ENCODE measurements at places on chromosomes 3 and 15. TPM values are rescaled to one million over a fixed set of nuclear protein-coding genes. Genes with fewer than 3 reads are reported as not detected.

DNA sequence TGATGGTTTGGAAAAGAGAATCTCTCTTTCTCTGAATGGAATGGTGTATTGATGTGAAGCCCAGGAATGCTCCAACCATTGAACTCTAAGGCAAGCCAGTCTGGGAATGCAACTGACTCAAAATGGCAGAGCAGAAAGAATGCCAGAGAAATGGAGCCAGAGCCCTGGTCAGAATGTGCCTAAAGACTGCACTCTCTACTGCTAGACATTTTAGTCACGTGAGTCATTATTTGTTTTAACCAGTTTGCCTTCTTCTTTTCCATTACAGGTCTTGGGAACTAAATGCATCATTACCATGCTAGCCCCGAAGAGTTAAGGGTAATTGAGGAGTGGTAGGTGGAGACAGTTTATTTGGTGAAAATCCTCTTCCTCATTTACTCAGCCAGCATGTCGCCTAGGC is 67.3 kb upstream of the TRIM42 start:
- DNase-seq = peak; percentile 18

TMCO5A gene
- not detected for total RNA-seq

GRCh38 chr15:31267161-31268107 is 59.2 kb upstream of the KLF13 start:
- DNase-seq = no peak

GRCh38 chr3:38168151-38169026 is 3.1 kb downstream of the OXSR1 start:
- peak; percentile 82 for DNase-seq

- DNase-seq = peak; percentile 24
Measured at GRCh38 chr3:48338635-48339034, 5.2 kb upstream of the SPINK8 start.

DNA sequence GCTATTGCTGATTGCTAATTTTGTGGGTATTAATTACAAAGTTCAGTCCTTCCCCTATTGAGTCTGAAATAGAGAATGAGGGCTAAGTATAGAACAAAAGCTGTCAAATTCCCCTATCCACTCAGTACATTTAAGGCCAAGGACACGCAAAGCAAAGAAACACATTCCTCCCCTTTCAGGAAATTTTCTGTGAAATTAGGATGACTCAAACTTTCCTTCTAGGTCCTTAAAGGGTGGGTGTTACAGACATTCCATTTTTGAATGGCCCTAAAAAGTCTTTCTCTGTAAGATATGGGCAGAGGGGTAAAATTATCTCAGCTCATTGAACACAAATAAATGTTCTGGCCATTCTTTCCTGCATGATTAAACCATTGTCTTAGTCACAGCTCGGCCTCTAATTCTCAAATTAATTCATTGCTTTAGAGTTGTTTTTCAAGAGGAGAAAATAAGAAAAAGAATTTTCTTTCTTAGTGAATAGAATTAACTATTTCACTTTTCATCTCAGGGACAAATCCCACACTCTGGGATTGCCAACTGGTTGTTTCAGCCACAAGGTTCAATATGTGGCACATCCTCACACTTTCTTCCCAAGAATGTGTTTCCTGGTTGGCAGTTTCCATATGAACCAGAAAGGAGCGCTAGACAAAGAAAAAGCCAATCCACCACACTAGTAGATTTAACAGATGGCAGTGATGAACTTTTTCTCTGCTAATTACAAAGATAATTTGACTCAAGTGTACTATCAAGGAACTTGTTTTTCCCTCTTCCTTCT is 424.1 kb downstream of the ZNF385D start:
- peak; percentile 58 for DNase-seq

DISP2 gene
- total RNA-seq = 0.49 TPM

RETNLB gene
- total RNA-seq = not detected

DNA sequence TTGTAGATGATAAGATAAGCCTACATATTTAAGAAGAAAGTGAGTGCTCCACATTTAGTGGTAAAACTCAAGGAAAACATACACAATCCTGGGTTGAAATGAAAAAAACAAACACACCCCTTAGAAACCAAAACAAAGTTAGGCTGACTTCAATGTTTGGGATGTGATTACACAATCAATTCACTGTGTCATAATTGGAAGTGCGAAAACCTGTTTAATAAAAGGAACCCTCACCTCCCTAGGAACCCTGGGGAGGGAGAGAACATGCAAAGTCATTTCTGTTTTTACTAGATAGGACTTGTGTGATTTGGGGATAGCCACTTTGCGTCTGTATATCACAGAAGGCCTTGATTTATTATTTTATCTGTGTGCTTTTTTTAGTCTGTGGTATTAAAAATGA is 275.0 kb downstream of the NFKBIZ start:
- no peak for DNase-seq
